Hematopoietic multipotent progenitor cell treated with erythropoietin and hydrocortisone succinate and interleukin-3 and kit ligand, for 15 days (in vitro differentiated cells): ENCODE measurements at places on chromosomes 2 and 18.

DNA sequence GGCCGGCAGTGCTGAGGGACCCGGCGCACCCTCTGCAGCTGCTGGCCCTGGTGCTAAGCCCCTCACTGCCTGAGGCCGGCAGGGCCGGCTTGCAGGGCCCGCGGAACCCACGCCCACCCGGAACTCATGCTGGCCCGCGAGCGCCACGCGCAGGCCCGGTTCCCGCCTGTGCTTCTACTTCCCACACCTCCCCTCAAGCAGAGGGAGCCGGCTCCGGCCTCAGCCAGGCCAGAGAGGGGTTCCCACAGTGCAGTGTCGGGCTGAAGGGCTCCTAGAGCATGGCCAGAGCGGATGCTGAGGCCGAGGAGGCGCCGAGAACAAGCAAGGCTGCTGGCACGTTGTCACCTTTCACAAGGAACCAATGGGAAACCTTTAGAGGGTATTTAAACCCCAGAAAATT is 36.8 kb upstream of the ZNF532 start:
- no peak for DNase-seq

- no peak for DNase-seq
These were observed 169.4 kb upstream of the ALKAL2 start for GRCh38 chr2:457262-457661.

DNA sequence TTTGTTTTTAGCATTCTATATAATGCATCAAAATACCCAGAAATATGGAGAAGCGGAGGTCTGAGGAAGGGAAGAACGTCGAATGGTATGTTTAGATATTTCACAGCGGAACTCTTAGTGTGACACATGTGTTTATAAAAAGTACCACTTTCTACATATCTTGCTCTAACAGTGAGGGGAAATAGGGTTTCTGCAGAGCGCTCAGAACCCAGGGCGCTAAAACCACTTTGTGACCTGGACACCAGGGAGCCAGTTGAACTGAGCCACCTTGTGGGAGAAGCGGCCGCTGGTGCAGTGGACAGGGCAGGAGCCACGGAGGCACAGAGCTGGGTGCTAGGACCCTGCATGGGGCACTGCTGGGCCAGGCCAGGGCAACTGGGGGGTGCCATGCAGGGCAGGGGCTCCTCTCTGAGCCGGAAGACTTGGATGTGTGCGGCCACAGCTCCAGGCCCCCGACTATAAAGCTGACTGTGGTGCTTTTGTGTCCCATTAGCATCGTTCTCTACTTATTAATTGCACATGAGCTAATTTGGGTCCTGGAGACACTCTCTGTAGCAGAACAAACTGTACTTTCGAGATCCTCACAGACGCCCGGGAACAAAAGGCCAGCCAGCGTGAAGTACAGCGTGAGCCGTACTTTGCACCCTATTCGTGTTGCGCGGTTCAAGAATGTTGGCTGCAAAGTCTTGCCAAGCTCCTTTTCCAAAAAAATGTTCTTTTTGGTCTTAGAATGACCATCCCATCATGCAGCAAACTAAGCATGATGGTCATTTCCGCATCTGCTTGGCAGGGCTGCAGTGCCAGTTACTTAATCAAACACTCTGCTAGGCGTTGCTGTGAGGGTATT is 151.9 kb upstream of the ALKAL2 start:
- DNase-seq, result no peak

GRCh38 chr18:51915176-51915575 is 424.8 kb upstream of the DCC start:
- no peak for DNase-seq

DNA sequence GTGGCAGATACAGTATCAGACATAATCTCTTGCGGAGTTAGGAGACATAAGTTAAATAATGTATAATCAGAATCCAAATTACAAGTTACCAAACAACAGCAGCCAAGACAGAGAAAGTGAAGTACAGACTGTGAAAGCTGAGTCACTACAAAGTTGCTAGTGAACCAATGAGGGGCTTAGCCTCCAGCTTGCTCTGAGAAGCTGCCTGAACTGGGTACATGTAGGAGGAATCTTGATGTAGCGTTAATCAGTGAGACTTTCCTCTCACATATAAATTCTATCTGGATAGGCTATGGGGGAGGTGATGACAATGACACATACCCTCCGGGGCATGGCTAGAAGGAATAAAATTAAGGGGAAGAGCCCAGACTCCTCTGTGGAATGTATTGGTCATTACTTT is 1234.3 kb upstream of the DDX18 start:
- no peak for DNase-seq

DNA sequence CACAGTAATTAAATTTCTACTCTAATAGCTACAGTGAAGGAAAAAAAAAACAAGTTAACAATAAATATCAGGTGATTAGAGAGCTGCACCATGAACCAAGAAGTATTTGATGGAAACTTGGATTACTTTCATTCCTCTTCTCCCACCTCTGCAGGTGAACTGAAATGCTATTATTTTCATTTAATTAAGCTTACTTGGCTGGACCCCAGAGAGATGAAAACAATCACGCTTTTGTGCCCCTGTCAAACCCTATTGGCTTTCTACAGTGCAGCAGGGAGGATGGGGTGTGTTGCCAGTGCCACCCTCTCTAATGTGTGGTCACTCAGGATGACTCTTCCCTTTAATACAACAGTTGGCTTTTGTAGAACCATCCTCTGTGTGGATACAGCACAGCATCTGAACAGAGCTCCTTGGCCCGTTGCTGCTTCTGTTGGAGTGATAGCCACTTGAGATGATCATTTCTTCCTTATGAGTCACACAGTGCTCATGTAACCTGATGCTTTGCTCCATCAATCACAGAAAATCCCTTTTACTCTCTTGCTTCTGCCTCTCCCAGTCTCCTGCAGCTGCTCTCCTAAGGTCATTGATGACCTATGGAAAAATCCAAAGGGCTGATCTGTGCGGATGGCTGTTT is 5.5 kb upstream of the ARL4C start:
- DNase-seq, result no peak

DNA sequence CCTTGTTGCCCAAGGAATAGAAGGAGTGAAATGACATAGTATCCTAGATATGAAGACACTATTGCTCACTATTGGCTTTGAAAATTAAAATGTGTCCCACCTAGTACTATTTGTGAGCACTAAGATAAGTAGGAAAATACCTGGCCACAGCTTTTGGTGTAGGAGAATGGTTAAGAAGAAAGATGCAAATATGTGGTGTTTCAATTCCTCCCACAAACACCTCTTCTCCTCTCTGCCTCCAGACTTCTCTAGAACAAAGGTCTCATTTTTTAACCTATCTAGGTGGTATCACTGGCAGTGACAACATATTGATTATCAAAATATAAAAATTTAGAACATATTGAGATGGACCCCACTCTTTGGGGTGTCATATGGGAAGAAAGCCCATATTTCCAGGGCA is 929.9 kb upstream of the FANCL start:
- no peak for DNase-seq

DNA sequence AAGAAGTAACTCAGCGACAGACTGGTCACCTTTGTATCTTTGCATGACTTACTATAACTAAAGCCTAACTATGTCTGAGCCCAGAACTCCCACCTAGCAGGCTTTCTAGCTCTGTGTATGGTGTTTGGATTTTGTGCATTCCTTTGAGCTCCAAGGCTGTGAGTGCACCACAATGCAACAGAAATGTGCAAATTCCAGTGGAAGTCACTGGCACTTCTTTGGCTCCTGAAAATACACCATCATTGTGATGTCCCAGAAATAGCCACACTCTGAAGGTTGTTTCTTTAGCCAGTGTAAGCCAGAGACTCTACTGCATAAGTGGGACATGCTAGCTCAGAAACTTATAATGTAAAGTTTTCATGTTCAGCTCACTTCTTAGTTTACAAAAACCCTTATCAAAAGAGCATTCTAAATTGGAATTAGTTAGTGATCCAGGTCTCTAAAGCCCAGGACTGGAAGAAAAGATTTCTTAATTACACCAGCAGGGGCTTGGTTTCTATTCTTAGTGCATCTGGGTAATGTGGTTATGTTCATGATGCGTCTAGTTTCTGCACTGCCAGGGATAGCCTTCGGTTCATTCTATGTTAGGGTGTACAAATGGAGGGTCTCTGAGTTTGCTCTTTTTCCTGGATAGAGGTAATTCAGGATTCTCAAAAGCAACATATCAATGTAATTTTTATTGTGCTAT is 1239.5 kb upstream of the ZEB2 start:
- DNase-seq, result no peak

DNA sequence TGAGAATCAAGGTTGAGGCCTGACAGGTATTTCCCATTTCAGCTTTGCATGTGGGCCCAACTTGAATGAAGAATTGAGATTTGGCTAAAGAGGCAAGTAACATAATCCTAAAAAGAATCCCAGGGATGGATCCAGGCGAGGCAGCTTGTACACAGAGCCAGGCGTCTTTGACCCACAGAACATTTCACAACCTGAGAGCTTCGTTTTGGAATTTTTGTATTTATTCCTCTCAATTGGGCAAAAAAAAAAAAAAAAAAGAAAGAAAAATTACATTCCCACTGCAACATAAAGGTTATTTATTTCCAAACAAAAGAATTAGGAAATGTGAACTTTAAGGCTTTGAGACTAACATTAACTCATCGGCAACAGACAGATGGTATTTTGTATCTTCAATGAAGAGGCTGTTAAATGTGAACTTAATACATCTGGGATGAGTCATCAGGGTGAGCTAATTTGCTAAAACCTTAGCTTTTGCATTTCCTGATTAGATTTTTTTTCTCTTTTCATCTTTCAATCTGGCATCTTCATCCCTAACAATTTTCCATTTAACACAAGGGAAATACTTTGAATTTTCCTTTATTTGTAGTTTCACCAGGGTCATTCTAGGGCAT is 478.5 kb upstream of the TNP1 start:
- no peak for DNase-seq

- DNase-seq, result no peak
These were observed 18.6 kb upstream of the SKA1 start for GRCh38 chr18:50356036-50356945.

DNA sequence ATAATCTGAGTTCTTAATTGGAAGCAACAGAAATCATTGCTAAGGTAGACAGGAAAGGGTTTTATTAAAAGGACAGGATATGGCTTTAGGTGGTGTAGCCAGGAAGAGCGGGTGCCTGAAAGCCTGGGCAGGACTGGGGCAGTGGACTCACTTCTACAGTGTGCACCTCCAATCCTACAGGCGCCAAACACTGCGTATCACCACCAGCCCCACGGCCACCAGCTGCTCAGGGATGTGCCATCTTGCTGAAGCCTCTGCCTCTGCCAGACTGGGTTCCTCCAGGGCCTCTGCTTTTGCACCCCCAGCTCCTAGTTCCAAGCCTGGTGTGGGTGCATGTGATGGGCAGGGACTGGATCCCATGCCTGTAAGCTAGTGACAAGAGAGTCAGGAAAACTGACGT is 29.7 kb upstream of the DPYSL5 start:
- no peak for DNase-seq

DNA sequence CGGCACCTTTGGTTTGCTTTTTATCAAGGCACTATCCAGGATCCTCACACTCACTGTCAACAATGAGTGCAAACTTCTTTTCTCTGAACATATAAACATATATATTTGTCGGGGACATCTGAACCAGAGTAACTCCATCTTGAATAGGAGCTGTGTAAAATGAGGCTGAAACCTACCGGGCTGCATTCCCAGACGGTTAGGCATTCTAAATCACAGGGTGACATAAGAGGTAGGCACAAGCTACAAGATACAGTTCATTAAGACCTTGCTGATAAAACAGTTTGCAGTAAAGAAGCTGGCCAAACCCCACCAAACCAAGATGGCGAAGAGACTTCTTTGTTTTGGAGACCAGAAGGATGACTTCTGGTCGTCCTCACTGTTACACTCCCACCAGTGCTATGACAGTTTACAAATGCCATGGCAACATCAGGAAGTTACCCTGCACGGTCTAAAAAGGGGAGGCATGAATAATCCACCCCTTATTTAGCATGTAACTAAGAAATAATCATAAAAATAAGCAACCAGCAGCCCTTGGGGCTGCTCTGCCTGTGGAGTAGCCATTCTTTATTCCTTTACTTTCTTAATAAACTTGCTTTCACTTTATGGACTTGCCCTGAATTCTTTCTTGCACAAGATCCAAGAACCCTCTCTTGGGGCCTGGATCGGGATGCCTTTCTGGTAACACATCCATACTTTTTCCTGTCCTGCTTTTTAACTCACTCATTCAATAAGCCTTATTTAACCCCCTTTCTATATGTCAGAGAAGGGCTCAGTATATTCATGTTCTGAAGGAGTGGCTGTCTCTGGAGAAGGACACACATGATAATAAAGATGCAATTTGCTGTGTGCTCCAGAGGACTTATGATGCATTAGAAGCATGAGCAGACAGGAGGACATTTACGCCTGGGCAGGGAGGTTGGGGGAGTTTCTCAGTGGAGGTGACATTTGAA is 65.4 kb downstream of the TACR1 start:
- DNase-seq, result no peak

DNA sequence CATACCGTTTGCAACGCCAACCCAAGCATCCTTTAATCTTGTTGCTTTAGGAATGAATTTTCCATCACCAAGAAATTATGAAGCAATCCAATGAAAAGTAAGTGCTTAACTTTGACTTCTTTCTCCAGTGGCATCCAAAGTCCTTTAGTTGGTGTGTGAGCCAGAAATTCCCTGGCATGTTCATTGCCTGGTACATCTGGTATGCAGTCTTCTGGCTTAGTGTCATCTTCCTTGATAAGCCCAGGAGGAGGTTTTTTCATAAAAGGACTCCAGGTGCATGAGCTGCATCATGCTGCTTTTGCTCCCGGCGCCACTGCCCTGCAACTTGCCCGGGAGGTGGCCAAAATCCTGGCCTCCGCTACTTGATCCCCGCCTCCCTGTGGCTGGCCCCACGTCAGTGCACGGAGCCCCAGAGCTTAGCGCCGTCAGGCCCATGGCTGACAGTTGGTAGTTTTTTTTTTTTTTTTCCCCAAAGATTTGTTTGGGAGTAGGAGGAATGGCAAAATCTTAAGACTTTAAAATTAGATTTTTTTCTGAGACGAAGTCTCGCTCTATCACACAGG is 58.7 kb downstream of the PUM2 start:
- DNase-seq, result no peak

- DNase-seq, result no peak
These were observed 1.9 kb downstream of the BMPR2 start for GRCh38 chr2:202378001-202378400.

DNA sequence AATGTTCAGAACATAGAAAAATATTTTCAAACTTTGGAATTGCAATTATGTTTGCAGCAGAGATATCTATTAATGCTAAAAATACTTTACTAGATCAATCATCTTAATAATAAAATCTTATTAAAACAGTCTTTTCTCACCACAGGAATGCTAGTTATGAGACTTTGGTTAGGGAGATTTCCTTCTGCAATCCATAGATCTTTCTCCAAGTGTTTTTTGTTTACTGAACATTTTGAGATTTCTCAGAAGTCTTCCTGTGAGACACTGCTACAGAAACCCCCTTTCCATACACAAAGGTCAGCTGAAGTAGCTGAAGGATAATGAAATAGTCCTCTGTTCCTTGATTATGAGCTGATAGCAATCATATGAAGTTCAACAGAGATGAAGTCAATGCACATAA is 59.4 kb upstream of the RAPH1 start:
- DNase-seq, result no peak

GRCh38 chr2:214856137-214856536 is 46.7 kb upstream of the BARD1 start:
- DNase-seq, result no peak

- DNase-seq, result no peak
These were observed 32.7 kb upstream of the FHL2 start for GRCh38 chr2:105431367-105432043.
